Right renal pelvis (tissue), 4 donors: ENCODE measurements at places on chromosomes 3 and 15.
A peak's percentile ranks its signal among the peaks of the same experiment; 100 is the strongest.

DNA sequence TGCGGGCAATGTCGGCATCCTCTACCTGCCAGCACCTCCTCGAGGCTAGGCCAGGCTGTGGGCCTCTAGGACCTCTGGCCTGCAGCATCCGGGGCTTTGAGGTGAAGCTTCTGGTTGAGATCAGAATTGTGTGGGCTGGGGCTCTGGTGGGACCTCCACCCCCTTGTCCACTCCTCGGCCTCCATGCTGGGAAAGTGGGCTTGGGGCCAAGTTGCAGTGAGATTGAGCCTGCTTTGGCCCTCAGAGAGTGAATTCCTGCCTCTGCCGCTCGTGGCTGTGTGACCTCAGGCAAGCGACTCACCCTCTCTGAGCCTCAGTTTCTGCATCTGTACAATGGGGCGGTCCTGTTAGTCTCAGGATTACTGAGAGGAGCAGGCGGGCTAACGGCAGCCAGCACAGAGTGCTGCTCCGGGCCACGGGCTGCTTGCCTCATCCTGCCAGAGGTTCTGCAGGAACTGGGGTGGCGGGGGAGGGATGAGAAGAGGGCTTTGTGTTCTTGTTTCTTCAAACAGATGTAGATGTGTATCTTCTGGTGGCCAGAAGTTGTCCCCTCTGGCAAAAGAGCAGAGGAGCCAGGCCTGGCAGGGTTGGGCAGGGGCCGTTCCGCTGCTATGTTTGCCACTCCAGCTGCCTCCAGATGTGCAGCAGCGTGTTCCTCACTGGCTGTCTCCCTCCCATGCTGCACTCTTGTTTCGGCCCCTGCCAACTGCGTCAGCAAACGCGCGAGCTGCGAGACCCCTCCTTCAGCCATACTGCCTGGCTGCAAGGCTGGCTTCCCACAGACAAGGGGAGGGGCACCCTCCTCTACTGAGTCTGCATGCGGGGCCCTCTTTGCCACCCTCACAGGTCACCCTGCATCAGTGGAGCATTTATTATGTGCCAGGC, 33.7 kb downstream of the FBLN2 start:
- no peak for DNase-seq

DNA sequence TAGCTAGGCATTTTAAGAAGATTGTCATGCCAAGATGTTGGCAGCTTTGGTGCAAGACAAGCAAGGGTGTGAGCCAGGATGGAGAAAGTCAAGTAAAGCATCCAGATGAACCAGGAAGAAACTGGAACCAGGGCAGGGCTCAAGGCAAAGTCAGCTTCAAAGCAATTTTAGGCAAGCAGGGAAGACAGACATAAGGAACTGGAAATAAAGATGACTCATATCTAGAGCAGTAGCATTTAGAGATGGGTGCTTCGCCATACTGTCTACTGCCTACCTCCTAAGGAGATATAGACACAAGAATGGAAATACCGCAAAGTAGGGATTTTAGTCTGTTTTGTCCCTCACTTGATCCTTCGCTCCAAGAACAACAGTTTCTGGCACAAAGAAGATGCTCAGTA, 59.9 kb downstream of the RYR3 start:
- DNase-seq, result no peak

- no peak for DNase-seq
These were observed 240.5 kb upstream of the SETMAR start for GRCh38 chr3:4062621-4063020.

- no peak for DNase-seq
These were observed 5.8 kb downstream of the ISLR start for GRCh38 chr15:74179101-74179841.

- DNase-seq, result no peak
These were observed 378.4 kb upstream of the AGTR1 start for GRCh38 chr3:148319161-148319915.

GRCh38 chr3:186320862-186321568, 41.0 kb downstream of the DGKG start:
- no peak for DNase-seq

DNA sequence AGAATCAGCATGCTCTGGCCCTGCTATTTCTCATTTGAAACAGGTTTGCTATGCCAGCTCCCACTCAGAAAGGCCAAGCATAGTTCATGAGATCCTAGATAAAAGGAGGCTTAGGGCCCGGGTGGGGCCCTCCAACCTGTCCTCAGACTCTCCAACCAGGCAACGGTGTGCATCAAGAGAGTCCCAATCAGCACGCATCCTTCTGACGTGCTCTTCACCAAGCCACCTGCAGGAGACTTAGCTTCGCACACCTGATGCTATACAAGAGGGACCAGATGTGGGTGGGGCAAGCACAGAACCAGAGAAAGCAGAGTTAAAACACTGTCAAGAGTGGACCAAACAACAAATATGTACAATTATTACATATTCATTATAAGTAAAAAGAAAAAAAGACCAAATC, 17.3 kb downstream of the STIMATE start:
- no peak for DNase-seq

GRCh38 chr3:11118181-11118682, 36.1 kb upstream of the HRH1 start:
- DNase-seq, result no peak

DNA sequence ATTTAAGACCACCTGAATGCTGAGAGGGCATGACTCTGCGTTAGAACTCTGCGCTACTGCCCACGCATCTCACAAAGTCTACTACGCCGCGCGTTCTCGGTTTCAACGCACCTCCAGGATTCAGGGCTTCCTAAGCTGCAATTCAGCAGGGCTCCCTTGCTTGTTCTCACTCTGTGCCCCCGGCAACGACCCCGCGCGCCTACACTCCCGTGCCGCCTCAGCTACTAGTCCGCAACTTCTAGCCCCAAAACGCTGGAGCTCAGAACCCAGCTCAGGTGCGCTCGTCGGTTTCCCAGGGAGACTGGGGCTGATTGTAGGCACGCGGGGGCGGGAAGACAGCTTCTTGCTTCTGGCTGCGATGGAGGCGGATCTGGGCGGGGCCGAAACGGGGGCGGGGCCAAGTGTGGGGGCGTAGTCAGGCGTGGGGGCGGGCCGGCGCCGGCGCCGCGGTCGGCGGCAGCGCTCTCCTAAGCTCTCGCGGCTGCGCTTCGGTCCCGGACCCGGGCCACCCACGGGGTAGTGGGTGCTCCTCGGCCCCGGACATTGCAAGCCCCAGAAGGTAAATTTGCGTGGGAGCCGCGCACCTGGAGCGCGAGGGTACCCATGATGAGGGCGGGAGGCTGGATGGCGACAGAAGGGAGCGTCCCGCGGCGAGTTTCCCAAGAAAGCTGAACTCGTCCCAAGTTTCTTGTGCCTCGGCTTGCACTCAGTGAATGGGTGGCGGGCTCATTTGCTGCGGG, at the start of gene ARHGEF26:
TSS of gene ARHGEF26 (plus strand) at position 430 of the 740 bp plus-strand sequence. CDS start 603 bp downstream, outside the sequence.
- peak; percentile 74 for DNase-seq

DNA sequence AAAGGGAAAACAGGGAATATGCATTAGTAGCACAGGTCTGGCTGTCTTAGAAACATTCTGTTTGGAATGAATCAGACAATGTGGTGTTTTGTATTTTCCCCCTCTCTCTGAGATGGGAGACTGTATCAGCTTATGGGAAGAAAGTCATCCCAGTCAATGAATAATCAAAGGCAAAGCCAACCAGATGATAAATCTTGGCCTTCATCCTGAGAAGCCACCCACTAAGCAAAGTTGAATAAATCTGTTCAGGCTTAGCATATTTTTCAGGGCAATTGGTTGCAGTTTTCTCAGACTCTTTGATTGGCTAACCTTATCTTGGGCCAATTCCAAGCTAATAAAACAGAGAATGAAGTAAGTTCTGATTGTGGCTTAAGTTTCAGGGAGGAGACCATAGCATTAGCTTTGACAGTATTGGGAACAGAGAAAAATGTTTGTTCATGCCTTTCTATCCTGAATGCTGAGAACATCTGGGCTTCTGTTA, 63.6 kb upstream of the ARL8B start:
- DNase-seq, result no peak

- DNase-seq, result no peak
These were observed 50.5 kb upstream of the GK5 start for GRCh38 chr3:142275856-142276255.

- DNase-seq, result no peak
These were observed 98.2 kb downstream of the ANXA2 start for GRCh38 chr15:60299452-60300047.

GRCh38 chr3:157094751-157095480, 65.0 kb downstream of the CCNL1 start:
- no peak for DNase-seq

GRCh38 chr15:73756390-73756789, 3.2 kb upstream of the INSYN1 start:
- no peak for DNase-seq

DNA sequence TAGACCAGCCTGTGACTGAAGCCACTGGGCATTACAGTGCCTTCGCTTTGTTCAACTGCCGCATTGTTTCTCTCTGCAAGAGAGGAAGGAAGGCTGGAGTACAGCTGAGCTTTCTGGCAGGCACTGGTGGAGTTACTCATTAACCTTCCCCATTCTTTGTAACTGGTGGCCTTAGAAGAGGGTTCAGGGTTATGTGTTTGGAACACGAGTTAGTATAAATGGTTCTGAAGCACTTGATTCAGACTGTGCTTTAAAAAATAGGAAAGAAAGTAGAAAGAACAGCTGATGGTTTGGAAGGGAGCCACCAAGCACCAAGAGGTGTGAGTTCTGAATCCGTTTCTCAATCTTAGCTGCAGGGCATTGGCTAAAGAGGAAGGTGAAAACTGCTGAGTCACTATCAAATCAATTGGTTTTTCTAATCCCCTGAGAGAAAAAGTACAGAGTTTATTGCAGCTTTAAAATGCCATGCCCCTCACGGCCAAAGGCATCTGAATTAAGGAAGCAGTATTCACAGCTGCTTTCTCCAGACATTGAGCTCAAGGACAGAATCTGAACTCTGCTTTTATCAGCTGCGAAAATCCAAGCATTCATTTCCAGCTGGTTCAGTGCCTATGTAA, 3.6 kb downstream of the HGD start:
- peak; percentile 61 for DNase-seq

GRCh38 chr3:185561374-185561943, 9.1 kb upstream of the LIPH start:
- DNase-seq, result no peak

DNA sequence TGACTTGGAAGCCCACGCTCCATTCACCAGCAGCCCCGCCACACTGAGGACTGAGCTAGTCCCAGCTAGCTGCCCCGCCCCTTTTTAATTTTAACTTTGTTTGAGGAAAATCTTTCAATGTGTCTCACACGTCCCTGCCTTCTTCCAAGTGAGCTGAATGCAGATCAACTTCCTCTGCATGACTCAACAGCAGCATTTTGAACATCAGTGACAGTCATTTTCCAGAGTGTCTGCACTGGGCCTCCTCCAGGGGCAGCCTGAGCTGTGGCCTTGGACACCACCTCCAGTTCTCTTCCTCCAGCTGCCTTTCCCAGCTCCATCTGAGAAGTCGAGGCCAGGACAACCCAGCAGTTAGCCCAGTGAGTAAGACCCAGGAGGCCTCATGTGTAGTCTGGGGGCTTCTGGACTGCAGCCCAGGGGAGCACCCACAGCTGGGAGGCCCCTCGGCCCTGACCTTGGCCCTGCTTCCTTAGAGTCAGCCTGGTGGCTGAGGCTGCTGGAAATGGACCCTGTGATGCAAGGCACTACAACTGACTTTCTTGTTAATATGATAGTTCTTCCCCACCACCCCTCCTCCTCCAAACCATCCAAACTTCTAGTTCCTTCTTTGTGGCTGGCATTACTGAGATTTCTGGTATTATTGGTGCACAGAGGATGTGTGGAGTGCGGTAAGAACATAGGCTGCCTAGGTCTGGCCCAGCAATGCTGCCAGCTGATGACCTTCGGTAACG, 21.4 kb upstream of the ESYT3 start:
- no peak for DNase-seq

DNA sequence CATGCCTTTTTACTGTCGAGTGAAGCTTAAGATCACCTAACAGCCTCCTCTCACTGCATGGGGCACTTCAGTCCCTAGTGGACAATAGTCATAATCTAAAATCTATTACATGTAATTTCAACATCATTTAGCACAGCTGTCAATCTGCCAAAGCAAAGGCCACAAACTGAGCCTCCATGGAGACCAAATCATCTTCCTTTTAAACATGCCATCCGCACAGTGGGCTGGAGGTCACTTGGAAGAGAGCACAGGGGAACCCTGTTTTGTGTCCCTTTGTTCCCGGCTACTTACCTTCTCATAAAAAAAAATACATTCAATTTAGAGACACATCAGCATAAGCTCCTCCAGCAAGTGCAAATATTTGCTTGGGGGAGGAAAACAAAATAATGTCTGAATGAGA, 167.3 kb downstream of the SQOR start:
- DNase-seq, result no peak

DNA sequence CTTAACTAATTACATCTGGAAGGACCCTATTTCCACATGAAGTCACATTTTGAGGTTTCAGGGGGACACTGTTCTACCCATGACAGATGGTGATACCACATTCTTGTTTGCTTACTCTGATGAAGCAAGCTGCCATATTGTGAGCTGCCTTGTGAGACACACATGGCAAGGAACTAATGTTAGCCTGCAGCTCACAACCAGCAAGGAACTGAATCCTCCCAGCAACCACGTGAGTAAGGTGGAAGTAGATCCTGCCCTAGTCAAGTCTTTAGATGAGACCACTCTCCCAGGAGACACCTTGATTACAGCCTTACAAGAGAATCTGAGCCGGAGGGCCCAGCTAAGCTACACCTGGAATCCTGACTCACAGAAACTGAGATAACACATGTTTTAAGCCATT, 160.1 kb downstream of the PDE8A start:
- DNase-seq, result no peak

DNA sequence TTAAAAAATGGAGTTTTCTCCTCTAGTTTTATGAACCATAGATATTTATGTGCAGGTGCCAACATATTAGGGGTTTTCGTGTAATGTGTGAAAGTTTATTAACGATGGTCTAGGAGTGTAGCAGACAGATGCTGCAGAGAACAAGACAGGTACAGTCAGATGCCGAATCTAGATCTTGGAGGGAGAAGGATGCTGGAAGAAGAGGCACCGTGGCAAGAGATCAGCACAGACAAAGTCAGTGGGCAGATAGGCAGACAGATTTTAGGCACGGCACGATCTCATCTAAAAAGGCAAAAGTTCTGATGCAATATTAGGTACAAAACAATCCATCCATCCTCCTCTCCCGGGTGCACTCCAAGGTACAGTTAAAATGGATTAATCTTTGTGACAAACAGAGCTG, 161.6 kb downstream of the TIGIT start:
- DNase-seq, result no peak

DNA sequence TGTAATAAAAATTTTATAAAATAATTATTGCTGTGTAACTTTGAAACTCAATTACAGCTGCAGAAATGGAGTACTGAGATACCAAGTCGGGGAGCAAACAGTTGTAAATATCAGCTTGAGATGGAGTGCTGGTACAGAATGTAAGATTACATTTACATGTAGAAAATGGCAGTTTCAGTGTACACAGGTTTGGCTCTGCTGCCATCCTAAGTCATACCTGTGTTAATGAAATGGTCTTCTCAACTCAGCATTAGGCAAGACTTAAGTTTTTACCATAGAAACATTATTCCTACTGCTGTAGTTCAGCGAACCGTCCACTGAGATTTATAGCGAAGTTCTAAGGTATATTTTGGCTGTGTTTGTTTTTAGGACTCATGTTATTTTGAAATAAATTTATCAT, 110.1 kb upstream of the TBL1XR1 start:
- no peak for DNase-seq
